ENCODE measurements at places on chromosomes 5 and 9.
A peak's percentile ranks its signal among the peaks of the same experiment; 100 is the strongest.

DNA sequence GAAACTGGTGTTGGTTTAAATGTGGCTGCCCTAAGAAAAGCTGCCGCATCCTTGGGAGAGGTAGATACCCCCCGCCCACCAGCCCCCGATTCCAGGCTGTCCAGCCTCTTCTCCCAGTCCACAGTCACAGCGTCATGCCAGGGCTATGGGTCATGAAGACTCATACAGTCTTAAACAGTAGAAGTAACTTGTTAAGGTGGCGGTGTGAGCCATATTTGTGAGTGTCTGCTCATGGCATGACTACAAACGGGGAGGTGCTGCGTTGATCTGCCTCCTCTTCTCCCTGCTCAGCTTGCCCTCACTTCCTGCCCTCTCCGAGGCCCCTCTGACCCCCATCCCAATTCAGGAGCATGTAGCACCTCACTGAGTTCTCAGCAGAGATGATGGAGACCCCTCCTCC lies 20.8 kb downstream of the FGD3 start:
- DNase-seq = no peak

- DNase-seq = no peak
Observed at GRCh38 chr5:107505763-107506534, 164.8 kb downstream of the EFNA5 start.

- DNase-seq = no peak
Observed at GRCh38 chr9:136178061-136178772, 26.7 kb downstream of the LHX3 start.

- DNase-seq = no peak
Observed at GRCh38 chr9:98706651-98707165, 2.0 kb downstream of the GABBR2 start.

- DNase-seq = no peak
Observed at GRCh38 chr5:176734756-176735342, 75.5 kb upstream of the UNC5A start.

GRCh38 chr5:99543841-99544240 lies 615.0 kb upstream of the CHD1 start:
- no peak for DNase-seq

DNA sequence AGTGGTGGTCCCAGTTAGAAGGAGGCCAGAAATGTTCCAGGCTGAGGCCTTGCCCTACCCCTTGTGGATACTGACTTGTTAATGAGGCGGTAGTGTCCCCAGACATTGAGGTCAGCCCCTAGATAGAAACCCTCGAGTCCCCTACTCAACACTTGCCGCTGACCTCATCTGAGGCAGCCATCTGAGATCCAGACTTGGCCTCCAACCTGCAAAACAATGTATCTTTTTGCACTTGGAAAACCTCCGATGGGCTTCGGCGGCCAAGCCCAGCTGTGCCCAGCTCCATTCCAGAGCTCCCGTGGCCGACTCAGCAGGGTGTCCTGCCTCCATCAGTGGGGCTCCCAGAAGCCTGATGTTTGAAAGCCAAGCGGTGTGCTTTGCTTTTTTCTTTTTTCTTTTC lies 122.1 kb downstream of the WNK2 start:
- DNase-seq = no peak

DNA sequence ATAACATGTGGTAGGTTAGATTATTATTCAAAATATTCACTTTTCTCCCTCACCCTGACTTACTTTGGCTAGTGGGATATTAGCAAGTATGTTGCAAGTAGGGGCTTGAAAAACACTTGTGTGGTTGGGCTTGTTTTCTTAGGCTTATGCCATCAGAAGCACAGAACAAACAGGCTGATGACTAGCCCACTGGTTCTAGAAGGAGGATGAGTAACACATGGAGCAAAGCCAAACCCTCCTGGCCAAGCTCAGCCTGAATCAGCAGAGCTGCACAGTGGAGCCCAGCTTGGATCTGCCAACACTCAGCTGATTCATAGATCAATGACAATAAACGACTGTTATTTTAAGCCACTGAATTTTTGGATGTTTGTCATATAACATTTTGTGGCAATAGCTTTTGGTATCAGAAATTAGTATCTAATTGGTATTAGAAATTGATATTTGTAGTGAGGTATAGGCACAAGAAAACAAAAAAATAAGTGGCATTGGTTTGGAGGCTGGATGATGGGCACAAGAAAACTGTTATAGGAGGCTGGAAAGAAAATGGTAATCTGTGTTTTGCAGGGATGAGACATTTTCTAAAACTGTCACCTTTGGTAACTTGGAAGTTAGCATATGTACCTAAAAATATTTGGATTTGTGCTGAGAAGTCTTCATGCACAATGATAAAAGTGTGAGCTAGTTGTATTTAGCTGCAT lies 46.1 kb upstream of the ZBED3 start:
- DNase-seq = peak; percentile 92

DNA sequence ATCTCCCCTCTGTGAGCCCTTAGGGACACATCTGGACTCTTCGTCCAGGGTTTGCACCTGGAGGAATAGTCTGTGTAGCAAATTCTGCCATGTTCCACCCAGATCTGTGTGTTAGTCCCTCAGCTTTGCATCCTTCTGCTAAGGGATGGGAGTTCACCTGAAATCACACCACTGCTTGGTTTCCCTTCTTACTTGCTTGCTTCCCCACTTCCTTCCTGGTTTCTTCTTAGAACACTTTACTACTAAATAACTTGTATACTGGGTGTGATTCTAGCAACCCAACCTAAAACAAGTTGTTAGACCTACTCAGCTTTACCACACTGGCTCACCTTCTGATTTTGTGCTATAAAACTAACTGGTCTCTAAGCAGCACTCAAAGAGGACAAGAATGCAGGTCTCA lies 202.6 kb upstream of the MAP3K1 start:
- DNase-seq = no peak

- no peak for DNase-seq
Observed at GRCh38 chr5:27612161-27612560, 573.8 kb upstream of the CDH9 start.

- no peak for DNase-seq
Observed at GRCh38 chr5:81854915-81855314, 104.0 kb upstream of the SSBP2 start.

GRCh38 chr5:135400866-135401265 lies 1.8 kb upstream of the MACROH2A1 start:
- no peak for DNase-seq

GRCh38 chr5:77709993-77710685 lies 66.0 kb downstream of the TBCA start:
- no peak for DNase-seq

- DNase-seq = no peak
Observed at GRCh38 chr5:139566611-139567010, 5.5 kb downstream of the UBE2D2 start.

GRCh38 chr5:74623748-74624408 lies 16.6 kb downstream of the ENC1 start:
- DNase-seq = no peak

DNA sequence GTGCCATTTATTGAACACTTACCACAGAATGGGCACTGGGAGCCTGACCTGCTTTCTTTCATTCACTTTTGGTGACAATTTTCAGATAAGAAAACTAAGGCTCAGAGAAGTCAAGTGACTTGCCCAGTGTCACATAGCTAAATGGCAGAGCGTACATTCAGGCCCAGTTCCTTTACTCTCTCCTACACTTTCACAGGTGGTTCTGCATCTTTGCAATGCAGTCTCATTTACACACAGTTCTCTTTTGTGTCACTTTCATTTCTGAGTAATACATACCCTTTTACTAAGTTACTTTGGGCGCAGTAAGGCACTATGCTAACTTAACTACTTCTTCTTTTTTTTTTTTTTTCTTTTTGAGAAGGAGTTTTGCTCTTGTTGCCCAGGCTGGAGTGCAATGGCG lies 8.3 kb downstream of the NFIL3 start:
- DNase-seq = no peak

DNA sequence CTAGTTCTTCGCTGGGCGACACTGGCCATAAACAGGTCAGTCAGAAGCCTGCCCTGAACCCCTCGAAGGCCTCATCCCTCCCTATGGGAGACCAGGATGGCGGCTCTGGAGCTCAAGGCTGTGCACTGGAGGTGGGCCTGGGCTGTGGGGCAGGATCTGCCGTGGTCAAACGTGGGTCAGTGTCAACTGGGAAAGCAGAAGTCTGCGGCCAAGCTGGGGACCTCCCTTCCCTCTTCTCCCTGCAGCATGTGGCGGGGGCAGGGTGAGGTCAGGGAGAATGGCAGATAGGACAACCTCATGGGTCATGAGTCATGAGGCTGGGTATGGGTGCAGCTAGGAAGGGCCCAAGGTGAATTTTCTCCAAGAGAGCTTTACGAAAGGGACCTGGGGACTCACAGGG lies 132.9 kb downstream of the RXRA start:
- no peak for DNase-seq

GRCh38 chr5:103910011-103910410 lies 347.4 kb upstream of the NUDT12 start:
- DNase-seq = no peak

GRCh38 chr5:56270058-56270457 lies 36.9 kb upstream of the ANKRD55 start:
- no peak for DNase-seq

DNA sequence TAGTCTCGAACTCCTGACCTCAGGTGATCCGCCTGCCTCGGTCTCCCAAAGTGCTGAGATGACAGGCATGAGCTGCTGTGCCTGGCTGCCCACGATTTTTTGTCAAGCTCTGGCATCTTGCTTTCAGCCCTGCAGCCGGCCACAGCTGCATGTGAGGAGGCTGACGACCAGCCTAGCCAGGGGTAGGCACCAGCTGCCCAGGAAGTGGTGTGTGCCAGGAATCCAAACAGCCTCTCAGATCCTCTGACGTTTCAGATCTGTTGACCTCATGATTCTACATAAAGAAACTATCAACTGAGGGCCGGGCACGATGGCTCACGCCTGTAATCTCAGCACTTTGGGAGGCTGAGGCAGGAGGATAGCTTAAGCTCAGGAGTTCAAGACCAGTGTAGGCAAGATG lies 19.0 kb downstream of the DYNC2I2 start:
- DNase-seq = no peak

DNA sequence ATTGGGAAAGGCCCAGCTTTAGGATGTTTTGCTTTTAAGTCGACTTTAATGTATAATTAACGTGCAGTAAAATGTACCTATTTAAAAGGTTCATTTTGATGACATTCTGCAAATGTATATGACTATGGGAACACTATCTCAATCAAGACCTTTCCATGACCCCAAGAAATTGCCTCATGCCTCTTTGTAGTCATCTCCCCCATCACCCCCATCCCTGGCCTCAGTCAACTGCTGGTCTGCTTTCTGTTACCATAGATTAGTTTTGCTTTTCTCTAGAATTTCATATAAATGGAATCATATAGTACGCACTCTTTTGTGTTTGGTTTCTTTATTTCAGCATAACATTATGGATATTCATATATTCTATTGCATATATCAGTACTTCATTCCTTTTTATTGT lies 80.7 kb upstream of the C9orf72 start:
- DNase-seq = no peak

GRCh38 chr5:141876628-141877355 lies 1.4 kb downstream of the PCDH1 start:
- DNase-seq = no peak

- DNase-seq = no peak
Observed at GRCh38 chr9:137788561-137789294, 88.9 kb upstream of the CACNA1B start.

DNA sequence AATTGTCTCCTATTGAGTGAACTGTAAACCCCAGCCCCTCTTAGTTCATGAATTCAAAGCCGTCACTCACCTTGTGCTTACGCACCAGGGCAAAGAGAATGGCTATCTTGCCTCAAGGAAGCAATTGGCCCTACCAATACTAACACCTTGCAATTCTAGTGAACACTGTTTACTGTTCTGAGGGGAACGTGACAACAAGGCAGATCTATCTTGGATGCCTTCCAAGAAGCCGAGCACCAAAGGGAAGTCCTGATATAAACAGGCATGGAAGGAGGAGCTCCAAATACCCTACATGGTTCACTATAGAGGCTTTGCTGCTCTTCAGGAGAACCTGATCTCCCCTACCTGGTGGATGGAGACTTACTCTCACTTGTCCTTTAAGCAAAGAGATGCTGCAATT lies 1.7 kb upstream of the PLPPR1 start:
- DNase-seq = no peak

GRCh38 chr5:82820188-82820587 lies 257.0 kb downstream of the TMEM167A start:
- no peak for DNase-seq

DNA sequence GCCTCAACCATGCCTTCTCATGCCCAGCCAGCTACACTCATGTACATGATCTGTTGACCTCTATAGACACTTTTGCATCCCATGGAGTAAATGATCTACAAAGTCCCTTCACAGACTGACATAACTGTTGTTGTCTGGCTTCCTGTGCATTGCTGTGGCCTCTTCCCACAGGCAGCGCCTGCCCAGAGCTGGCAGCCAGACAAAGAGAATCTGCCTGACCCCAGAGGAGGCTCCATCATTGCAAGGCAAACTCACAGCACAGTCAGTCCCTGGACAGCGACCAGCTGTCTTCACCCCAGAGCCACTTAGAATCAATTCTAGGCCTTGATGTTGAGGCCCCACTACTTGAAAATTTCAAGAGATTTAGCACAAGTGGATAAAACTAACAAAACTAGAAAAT lies 65.5 kb downstream of the INSYN2B start:
- DNase-seq = no peak

DNA sequence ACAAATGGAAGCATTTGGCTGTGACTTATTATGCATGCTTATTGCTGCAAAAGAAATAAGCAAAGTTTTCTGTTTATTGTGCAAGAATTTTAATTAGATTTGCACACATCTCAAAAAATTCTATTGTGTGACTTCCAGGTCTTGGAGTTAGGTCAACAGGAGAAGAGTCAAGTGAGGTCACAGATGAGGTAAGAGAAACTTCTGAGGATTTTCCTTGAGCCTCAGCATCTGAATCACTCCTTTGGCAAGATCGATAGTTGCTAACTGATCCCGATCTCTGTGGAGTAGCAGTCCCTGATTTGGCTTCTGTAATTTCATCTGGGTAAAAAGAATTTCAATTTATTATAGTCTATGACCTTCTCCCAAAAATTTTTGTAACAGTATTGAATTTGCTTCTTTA lies 6.9 kb upstream of the TTC33 start:
- DNase-seq = no peak

Measured in Panc1 (cell line).